ENCODE measurements at places on chromosomes 1 and 21. TPM values are rescaled to one million over a fixed set of nuclear protein-coding genes. Genes with fewer than 3 reads are reported as not detected.

The CHIA gene
- total RNA-seq: not detected

The REN gene
- total RNA-seq: 0.40 TPM

The ANGPTL3 gene
- total RNA-seq: not detected

The NTMT2 gene
- not detected for total RNA-seq

The TRIM46 gene
- total RNA-seq: 1.4 TPM
